ENCODE measurements at places on chromosomes 7 and 10.

- no peak for DNase-seq
Observed at GRCh38 chr10:43114088-43114742, 24.0 kb upstream of the CSGALNACT2 start.

DNA sequence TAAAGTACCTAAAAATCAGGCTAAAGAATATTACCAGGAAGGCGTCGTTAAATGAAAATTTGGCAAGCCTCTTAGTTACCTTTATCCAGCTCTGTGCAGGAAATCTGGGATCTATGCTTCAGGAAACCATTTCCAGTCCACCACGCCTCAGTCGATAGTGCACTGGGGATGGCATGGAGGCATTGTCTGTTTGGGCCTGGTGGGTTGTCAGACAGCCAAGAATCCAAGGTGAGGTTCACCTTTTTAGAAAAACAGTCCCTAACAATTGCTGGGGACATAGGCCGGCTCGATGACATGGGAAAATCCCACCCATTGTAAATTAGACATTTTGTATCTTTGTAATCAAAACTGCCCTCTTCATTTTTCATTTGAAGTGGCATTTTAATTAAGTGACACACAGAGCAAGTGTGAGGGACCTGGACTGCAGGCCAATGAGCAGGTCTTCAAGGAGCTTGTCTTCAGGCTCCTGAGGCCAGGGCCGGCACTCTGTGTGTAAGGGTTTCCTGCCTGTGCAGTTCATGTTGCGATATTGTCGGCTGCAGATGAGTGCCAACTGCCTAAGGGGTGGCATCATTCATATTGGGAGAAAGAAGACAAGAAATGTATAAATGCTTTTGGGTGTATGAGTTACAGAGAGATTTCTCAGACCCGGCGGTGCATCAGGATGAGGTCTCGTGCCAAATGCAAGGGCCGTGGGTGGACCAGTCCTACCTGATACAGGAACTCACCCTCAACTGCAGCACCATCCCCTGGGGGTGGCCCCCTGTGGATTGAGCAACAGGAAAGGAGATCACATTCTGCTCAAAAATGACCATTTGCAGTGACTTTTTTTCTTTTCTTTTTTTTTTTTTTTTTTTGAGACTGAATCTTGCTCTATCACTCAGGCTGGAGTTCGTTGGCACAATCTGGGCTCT, 80.8 kb downstream of the PTPRE start:
- DNase-seq = no peak

GRCh38 chr7:1307828-1308227, 75.2 kb downstream of the UNCX start:
- DNase-seq = no peak

DNA sequence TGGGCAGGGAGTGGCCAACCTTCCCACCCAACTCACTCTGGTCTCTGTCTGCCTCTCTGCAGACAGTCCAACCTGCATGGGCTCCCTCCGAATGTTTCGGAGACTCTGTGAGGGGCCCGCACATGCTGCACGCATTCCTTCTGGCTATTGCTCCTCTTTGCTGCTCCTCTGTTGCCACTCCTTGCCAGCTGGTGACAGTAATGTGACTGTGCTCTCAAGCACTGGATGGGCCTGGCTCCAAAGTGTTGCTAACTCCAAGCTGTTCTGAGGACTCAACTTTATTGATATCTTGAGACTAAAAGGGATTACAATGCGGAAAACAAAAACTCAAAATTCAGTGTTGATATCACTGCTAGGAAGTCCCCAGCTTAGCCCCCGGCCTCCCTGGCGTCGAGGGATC, 105.4 kb upstream of the KIF5B start:
- no peak for DNase-seq

- no peak for DNase-seq
Observed at GRCh38 chr7:20194343-20194995, 22.7 kb downstream of the MACC1 start.

DNA sequence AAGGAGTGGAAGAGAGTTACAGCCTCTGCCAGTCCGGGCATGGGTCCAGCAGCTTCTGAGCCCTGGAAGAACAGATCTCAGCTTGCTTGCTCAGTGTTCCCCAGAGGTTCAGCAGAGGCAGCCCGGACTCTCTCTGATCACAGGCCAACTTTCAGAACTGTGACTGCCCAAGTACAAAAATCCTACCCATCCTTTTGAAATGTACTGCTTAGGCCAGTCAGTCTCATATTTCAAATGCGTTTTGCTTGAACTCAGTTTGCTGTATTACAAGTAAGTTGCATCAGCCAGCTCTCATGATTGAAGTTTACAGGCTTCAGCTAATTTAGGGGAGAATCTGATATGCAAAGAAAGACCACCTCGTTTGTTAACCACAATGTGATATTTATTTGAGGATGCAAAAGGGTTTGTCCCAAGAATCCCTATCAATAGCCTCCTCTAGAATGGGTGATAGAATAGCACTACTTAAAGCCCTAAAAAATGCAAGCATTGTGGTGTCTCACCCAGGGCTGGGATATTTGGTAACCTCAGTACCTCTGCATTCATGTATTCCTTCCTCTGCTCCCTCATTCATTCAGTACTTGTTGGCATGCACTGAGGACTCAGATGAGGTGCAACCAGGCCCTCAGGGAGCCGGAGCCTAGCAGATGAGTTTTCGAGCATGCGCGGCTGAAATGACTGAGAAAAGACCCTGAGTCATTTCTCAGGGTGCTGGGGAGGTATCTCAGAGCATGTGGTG, 7.0 kb downstream of the AIMP2 start:
- DNase-seq = no peak

- no peak for DNase-seq
Observed at GRCh38 chr7:85292908-85293576, 106.2 kb upstream of the SEMA3D start.

DNA sequence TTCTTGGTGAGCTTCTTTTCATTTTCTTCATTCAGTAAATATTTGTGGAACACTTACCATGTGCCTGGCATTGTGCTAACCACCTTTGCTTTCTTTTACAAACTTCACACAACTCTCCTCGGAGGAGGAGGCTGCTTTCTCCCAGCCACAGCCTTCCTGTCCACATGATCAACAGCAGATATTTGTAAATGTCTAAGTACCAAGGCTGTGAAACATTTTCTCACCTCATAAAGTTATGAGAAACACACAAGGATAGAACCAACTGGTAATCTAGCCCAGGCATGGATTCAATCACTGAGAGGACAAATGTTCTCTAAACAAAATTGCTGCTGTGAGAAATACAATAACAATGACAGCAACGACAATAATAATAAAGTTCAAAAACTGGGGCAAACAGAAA, 3.9 kb downstream of the CTTNBP2 start:
- DNase-seq = no peak

GRCh38 chr7:95503271-95504131, 17.8 kb downstream of the ASB4 start:
- DNase-seq = no peak

- no peak for DNase-seq
Observed at GRCh38 chr7:51158742-51159445, 157.7 kb downstream of the COBL start.

GRCh38 chr10:105973902-105974301, 1190.6 kb downstream of the SORCS1 start:
- no peak for DNase-seq

DNA sequence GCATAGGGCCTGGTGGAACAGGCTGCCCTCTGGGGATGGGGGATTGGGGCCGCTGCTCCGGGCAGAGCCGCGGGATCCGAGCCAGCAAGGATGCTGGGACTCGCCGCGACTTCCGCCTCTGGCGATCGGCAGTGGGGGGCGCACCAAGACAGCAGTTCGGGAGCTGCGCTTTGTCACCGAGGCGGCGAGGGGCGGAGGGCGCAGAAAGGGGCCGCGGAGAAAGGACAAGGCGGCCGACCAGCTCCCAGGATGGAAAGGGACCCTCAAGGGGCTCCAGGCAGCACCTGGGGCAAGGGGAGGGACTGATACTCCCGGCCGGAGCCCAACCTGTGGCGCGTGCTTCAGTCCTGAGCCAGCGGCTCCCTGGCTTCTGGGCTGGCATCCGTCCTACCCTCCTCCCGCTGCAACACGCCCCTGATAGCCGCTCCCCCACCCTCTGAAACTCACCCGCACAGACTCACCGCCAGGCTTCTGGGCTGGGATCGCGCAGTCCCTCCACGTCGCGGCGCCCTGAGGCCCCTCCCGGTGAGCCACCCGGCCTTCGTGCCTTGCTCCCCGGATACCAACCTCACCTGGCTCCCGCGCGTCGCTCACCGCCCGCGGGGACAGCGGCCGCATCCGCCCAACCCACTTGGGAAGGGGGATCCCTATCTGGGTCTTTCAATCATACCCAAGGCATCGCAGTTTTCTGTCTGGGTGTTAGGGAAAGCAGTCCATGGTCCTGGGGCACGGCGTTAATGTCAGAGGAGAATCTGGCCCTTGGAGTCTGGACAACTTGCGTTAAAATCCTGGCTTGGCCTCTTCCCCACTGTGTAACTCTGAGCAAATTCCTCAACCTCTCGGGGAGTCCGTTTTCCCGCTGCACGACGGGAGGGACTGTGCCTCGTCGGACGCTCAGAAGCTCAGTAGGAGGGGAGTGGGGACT, 7.0 kb upstream of the EVX1 start:
- DNase-seq = no peak

- no peak for DNase-seq
Observed at GRCh38 chr7:17774248-17774647, 166.0 kb downstream of the SNX13 start.

- no peak for DNase-seq
Observed at GRCh38 chr7:149811221-149811620, 27.0 kb upstream of the ZNF862 start.

DNA sequence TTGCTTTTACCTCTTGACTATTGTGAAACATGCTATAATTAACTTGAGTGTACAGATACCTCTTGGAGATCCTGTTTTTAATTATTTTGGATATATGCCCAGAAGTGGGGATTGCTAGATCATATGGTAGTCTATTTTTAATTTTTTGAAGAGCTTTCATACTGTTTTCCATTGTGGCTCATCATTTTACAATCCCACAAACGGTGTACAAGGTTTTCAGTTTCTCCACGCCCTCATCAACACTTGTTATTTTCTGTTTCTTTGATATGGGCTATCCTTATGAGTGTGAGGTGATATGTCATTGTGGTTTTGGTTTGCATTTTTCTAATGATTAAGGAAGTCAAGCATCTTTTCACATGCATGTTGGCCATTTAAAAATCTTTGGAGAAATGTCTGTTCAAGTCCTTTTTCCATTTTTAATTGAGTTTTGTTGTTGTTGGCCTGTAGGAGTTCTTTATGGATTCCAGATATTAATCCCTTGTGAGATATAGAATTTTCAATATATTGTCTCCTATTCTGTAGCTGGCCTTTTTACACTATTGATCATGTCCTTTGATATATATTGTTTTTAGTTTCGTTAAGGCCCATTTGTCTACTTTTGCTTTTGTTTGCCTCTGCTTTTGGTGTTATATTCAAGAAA, 7.5 kb downstream of the AGK start:
- no peak for DNase-seq

GRCh38 chr7:134669845-134670373, 23.3 kb downstream of the BPGM start:
- peak; percentile 78 for DNase-seq

GRCh38 chr10:34505338-34505737, 309.8 kb downstream of the PARD3 start:
- no peak for DNase-seq

- no peak for DNase-seq
Observed at GRCh38 chr7:37040330-37040729, 316.0 kb upstream of the AOAH start.

DNA sequence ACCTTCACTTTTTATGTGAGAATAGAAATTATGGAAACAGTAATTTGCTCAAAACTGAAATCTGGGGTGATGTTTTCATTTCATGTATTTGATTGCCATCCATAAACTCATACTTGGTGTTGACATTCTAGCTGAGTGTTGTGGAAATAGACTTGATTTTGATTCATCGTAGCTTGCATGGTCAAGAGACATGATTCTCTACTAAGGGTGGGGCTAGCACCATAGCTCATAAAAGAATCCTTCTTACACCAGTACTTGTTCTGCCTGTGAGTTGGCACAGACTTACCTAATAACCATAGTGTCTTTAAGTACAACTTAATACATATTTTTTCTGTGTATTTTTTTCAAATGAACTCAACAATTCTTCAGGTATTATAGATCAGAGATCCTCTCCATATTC, 36.6 kb downstream of the RAB18 start:
- DNase-seq = no peak

DNA sequence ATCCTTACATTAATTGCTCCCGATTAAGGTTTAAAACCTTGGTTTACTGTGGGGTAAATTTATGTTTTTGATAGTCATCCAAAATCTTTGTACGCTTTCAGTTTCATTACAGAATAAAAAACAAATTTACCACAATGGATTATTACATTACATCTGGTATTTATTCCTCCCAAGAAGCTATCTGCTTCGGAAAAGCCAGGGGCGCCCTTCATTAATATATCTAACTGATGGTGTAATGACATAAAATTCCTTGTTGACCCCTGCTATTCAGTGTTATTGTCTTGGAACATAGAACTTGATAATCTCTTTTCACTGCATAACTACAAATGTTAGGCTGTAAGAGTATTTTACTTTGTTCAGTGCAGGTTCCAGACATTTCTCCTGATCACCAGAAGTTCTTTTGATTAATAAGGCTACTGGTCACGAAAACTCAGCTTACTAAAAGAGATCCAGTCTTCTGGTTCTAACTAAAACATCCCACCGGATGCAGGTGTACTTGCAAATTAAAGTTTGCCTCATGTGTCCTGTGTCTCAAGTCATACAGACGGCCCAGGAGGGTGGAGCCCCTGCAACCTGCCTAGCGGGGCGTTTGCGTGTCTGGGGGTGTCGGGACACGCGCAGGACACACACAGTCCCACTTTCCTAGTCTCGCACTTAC, 581 bp upstream of the GLCCI1 start:
- no peak for DNase-seq

DNA sequence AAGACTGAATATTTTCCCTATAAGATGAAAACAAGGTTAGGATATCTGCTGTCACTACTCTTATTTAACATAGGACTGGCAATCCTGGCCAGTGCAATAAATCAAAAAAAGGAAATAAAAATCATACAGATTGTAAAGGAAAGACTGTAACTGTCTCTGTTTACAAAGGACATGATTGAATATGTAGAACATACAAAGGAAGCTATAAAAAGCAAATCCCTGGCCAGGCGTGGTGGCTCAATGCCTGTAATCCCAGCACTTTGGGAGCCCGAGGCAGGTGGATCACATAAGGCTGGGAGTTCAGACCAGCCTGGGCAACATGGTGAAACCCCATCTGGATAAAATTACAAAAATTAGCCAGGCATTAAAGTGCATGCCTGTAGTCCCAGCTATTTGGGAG, 15.8 kb downstream of the ZNF485 start:
- no peak for DNase-seq

GRCh38 chr7:6526997-6527378, 24.3 kb downstream of the GRID2IP start:
- no peak for DNase-seq

- peak; percentile 74 for DNase-seq
Observed at GRCh38 chr7:2633538-2634266, 1.9 kb downstream of the TTYH3 start.

GRCh38 chr10:86193841-86194240, 172.8 kb downstream of the GRID1 start:
- no peak for DNase-seq

- no peak for DNase-seq
Observed at GRCh38 chr7:85232068-85232467, 45.2 kb upstream of the SEMA3D start.

All from activated T-cell treated with anti-CD3 and anti-CD28 coated beads, Interleukin-2, amount 50 U/mL, for 48 hours (primary cell).